ENCODE measurements at places on chromosomes 3 and 15.

GRCh38 chr3:65779390-65779789 is 259.3 kb downstream of the MAGI1 start:
- no peak for DNase-seq

DNA sequence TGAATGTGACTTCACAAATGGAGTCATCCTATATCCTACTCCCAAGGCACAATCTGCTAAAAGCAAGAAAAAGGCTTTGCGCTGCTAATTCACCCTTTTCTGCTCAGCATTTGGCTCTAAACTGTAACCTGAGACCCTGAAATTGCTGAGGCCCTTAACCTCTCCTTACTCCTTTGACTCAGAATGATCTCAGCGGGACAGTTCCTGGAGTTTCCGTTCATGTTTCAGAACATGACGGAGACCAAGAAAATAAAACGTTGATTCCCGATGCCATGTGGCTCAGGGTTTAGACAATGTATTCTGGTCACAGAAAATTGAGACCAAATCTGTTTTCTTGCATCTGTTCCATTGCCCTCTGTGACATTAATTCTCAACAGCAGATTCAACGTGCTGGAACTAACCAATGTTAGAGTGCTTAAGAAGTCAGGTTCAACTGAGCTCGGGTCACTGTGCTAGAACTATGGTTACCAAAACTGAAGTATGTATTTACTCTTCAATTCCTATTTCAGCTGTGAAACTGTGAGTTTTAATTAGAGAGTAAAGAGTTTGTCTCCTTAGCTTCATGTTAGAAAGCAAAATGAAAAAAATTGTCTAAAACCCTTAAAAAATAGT is 45.4 kb upstream of the TMC3 start:
- DNase-seq = no peak

DNA sequence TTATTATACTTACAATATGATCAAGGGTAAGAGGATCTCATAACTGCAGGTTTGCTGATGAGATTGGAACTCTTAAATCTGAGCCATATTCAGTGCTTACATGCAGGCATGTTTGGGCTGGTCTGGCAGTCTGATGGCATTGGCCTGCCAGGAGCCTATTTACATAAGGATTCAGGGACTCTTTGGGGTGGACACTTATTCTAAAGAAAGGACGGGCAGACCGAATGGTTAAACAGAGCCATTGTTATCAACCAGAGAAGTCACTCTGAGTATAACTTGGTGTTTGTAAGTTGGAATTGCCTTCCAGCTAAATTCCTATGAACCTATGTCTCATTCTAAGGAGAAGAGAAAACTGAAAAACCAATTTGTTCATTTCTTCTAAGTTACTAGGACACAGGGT is 932.8 kb downstream of the IGSF11 start:
- DNase-seq = no peak

GRCh38 chr3:41198526-41198925 is 779 bp upstream of the CTNNB1 start:
- no peak for DNase-seq

DNA sequence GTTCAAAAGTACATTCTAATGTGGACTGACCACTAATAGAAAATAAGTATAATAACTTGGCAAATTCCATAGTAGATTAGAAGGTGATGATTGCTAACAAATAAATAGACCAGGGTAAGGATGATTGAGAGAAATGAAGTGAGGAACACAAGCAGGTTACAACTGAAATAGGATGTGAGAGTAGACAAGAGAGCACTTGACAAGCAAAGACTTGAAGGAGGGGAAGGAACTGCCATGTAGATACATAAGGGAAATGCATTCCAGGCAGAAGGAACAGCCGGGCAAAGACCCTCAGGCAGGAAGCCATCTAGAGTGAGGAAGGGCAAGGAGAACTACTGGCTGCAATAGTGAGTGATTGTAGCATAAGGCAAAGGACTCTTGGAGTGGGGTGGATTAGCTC is 5.0 kb downstream of the PLA1A start:
- no peak for DNase-seq

DNA sequence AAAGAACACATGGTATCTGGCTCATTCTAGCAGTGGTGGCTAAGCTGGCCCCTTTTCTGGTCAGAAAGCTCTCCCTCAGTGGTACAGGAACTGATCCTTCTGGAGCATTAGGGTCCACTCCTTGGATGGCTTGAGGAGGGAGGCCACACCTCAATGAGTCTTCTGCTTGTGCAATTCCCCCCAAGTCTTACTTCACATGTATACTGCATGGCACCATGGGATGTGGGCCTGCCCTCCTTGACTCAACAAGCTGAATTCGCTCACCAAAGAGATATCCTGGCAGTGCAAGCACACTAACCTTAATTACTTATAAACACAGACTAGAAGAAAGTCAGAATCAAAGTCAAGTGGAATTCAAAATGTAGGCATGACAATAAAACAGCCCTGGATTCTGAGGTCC is 133.8 kb upstream of the SLC2A2 start:
- no peak for DNase-seq

GRCh38 chr3:77247061-77247460 is 207.2 kb downstream of the ROBO2 start:
- DNase-seq = no peak

- DNase-seq = no peak
Measured at GRCh38 chr15:89358435-89358754, 23.8 kb upstream of the POLG start.

- DNase-seq = peak; percentile 4
Measured at GRCh38 chr3:160163229-160163878, 61.9 kb upstream of the C3orf80 start.

DNA sequence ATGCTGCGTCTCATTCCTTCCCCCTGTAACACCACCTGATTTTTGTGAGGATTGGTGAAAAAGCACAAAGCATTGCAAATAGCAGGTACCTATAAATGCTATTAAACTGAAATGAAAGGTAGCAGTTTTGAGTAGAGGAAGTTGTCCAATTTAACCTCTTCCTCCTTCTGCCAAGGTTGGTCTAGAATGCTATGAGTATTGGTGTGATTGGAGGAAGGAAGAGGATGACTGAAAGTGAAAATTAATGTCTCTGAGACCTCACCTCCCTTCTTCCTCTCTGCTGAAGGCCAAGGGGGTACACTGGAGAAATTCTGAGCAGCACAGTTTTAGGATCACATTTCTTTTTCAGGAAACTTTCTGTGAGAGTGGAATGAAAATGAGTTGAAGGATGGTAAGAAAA is 94.4 kb downstream of the DTWD1 start:
- DNase-seq = no peak

DNA sequence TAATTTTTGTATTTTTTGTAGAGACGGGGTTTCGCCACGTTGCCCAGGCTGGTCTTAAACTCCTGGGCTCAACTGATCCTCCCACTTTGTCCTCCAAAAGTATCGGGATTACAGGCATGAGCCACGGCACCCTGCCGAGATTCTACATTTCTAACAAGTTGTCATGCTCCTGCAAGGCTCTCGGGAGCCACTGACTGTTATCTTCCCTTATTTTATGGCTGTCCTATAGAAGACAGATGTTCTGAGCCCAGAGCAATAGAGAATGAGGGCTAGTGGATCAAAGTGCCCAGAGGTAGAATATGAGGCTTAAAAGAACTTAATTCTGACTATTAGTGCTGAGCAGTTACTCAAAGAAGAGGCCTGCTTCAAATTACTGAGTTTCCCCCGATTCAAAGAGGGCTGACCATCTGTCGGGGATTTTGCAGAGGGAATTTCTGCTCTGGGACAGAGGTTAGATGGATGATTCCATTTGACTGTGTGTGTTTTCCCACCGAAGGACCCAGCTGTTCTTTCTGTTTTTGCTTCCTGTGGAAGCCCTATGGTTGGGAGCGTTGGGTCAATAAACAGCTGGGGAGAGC is 39.5 kb downstream of the ITPR1 start:
- no peak for DNase-seq

DNA sequence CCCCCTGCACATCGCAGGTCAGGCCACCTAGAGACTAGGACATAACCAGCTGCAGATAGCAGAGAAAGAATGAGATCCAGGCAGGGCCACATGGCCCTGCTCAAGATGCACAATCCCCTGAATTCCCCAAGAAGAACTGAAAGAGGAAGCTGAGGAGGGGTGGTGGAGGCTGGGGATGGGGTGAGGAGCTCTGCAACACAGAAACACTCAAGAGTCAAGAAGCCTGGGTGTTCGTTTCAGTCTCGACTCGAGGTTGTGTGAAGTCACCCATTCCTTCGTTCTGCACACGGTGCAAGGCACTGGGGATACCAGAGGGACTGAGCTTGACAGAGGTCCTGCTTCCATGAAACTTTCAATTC is 62.0 kb downstream of the TLE3 start:
- no peak for DNase-seq

- no peak for DNase-seq
Measured at GRCh38 chr3:61451841-61452240, 109.5 kb upstream of the PTPRG start.

GRCh38 chr3:46850468-46850779 is 12.8 kb downstream of the MYL3 start:
- no peak for DNase-seq

GRCh38 chr15:40420071-40420713 is 14.6 kb downstream of the IVD start:
- DNase-seq = no peak

- no peak for DNase-seq
Measured at GRCh38 chr3:143478115-143478693, 358.6 kb downstream of the CHST2 start.

DNA sequence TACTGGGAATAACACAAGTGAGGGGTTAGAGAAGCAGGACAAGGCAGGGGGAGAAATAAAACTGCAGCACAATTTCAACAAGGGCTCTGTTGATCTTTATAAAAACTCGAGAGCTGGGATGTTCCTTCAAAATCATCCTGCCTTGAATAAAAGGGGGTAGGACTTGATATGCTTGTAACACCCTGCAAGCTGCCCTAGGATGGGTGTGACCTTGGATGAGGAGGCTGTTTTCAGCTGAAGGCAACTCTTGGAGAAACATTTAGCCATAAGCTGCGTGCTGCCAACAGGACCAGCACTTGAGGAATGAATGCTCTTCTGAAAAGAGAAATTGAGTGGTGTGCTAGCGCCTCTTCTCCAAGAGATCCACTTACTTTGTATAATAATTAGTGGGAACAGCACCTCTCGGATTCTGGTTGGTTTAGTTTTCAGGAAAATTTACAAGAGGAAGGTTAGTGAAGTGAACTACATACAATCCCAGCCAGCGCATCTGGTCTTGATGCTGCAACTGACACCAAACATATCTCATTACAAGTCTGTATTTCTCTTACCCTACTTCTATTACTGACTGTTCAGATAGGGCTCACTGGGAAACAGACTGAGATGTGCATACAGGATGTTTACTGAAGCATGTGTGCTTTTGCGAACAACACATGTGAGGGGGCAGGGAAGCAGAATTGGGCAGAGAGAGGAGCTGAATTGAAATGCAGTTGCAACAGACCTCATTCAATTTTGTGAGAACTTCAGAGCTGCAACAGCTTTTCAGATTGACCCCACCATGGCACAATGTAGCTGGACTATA is 643.0 kb upstream of the GOLIM4 start:
- DNase-seq = no peak

- DNase-seq = no peak
Measured at GRCh38 chr3:1908651-1909445, 189.8 kb upstream of the CNTN4 start.

- no peak for DNase-seq
Measured at GRCh38 chr15:25178835-25179672, 224.3 kb downstream of the SNRPN start.

- DNase-seq = no peak
Measured at GRCh38 chr3:160956785-160957184, 148.4 kb downstream of the B3GALNT1 start.

DNA sequence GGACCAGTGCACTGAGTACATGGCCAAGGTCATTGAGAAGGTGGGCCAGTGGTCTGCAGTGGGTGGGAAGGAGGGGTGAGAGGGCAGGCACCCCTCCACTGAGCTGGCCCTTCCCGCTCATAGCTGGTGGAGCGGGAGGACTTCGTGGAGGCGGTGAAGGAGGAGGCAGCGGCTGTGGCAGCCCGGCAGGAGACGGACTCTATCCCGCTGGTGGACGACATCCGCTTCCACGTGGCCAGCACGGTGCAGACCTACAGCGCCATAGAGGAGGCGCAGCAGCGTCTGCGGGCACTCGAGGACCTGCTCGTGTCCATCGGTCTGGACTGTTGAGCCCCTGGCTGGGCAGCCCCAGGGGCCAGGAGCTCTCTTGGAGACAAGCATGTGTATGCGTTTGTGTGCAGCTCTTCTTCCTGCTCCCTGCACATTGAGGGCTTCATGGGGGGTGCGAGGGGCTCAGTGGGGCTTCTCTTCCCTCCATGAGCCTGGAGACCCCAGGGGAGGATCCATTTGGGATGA is 7.5 kb downstream of the ABTB1 start:
- DNase-seq = no peak

- DNase-seq = no peak
Measured at GRCh38 chr3:3815206-3815605, 16.0 kb downstream of the LRRN1 start.

- no peak for DNase-seq
Measured at GRCh38 chr3:40292637-40293349, 16.7 kb upstream of the EIF1B start.

GRCh38 chr3:115399750-115400149 is 223.6 kb upstream of the GAP43 start:
- no peak for DNase-seq

DNA sequence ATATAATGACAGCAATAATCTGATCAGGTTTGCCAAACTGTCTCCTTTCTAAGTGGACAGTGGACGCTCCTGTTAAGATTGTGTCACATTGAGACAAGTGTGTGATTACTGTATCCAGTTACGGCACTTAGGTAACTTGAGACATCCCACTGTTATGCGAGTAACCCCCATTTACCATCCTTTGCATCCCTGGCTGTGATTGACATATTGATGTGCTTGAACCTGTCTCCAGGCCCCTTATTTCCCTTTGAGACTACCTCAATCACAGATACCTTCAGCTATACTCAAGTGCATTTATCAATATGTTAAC is 785.2 kb downstream of the NR2F2 start:
- peak; percentile 5 for DNase-seq

DNA sequence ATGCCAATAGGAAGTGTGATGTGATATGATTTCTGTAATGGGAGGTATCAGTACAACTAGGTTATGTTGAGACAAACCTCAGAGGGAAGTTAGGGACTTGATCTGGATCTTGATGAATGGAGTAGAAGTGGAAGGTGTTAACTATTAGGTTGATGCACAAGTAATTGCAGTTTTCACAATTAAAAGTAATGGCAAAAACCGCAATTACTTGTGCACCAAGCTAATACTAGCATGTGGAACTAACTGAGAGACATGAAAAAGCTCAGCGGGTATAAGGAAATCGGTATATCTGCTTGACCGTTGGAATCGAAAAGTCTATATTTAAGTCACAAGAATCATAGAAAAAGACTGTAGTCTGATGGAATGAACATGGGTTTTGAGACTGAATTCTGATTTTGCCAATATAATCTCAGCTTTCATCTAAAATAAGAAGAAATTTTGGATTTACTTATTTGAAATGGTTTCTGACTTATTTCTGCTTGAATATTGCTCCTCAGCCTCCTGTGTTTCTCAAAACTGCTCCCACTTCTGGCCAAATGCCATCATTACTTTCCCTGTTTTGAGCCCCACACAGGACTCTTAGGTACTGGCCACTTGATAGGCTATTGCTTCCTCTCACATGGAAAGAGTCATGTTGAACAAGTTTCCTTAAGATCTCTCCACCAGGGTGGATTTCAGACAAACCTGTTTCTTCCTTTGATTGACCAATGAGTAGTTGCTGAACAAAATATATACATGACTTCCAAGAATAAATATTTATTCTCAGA is 271.5 kb upstream of the COL8A1 start:
- DNase-seq = no peak

GRCh38 chr15:65631503-65631902 is 9.8 kb downstream of the SLC24A1 start:
- DNase-seq = no peak
